ENCODE measurements at places on chromosomes 6 and 20.

GRCh38 chr6:136723780-136724179, 68.5 kb downstream of the MAP3K5 start:
- DNase-seq, result peak; percentile 59

DNA sequence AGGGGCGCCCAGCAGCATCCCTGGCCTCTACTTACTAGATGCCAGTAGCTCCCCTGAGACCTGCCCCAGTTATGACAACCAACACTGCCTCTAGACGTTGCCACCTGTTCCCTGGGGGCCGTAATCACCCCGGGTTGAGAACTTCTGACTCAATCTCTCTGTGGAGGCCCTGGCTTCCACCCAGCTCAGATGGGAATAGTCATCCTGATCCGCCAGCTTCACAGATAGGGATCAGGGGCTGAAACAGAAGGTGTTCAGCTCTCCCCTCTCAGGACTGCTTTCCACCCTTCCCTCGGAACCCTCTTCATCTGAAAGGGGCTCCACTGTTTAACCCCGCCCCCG, 3.3 kb downstream of the CAPN11 start:
- no peak for DNase-seq

DNA sequence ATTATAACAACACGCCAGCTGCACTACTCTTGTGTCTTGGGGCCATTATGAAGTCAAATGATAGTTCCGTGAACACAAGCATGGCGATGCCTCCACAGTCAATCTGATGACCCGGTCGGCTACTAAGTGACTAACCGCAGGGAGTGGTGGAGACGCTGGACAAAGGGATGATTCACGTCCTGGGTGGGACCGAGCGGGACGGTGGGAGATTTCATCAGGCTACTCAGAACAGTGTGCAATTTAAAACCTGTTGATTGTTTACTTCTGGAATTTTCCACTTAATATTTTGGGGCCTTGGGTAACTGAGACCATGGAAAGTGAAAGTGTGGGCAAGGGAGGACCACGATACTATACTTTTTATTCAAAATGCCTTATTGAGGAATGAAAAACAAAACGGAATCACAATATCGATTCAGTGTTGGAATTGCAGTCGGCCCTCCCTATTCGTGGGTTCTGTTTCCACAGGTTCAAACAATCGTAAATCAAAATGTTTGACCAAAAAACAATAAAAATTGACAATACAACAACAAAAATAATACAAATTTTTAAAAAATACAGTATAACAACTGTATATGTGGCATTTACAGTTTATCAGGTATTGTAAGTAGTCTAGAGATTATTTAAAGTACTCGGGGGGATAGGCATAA, 66.5 kb downstream of the MYLK4 start:
- DNase-seq, result no peak

- no peak for DNase-seq
Measured at GRCh38 chr6:10014557-10014956, 400.3 kb downstream of the TFAP2A start.

DNA sequence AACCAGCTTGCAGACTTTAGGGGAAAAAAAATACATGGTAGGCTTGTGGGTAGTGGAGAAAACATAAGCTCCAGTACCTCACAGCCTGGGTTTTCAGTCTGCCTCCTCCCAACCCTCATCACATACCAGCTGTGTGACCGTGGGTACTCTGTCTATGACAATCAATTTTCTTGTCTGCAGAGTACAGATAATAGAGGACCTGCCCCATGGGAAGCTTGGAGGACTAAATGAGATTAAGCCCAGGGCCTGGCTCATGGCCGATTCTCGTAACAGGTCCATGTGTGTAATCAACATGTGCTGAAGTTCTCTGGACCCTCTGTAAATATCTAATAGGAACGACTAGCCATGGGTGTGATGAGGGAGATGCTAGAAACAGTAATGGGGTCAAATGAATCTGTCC, 34.0 kb downstream of the NT5E start:
- DNase-seq, result no peak

DNA sequence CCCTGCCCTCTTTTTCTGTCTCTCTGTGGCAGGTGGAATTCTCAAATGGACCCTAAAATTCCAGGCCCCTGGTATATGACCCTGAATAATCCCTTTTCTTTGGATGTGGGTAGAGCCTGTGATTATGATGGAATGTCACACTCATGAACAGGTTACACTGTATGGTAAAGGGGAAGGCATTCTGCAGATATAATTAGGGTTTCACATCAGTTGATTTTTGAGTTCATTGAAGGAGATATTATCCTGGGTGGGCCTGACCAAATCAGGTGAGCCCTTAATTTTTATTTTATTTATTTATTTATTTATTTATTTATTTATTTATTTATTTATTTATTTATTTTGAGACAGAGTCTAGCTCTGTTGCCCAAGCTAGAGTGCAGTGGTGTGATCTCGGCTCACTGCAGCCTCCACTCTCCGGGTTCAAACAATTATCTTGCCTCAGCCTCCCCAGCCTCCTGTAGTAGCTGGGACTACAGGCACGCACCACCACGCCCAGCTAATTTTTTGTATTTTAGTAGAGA, 13.7 kb upstream of the STMND1 start:
- no peak for DNase-seq

DNA sequence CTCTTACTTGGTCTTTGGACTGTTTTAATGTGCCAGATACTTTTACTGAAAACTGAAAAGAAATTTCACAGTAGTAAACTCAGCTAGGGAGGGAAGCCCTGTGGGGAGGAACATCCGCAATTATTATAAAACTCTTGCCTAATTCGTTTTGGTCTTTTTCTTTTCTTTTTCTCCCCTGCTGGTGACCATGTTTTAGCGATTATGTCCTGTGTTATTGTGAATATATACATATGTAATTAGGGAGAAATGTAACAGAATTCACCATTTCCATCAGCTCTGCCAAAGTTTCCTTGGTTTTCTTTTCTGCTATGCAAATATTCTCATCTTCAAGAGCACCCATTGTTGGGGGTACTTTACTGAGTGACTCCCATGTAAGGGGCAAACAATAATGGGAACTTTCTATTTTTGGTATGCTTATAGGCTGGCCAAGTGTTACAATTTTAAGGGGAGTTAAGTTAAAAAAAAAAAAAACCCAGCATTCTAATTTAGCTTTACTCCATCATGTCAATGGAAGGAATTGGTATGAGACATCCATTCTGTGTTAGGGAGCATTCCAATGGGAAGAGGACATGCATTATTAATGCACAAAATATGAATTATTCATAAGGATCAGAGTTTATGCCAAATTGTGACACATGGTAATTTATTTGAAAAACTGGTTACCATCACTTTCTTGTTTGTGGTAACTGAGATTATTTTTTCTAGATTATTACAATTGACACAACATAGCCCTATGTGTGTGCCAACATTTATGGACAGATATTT, 2.0 kb downstream of the DOK5 start:
- DNase-seq, result no peak

DNA sequence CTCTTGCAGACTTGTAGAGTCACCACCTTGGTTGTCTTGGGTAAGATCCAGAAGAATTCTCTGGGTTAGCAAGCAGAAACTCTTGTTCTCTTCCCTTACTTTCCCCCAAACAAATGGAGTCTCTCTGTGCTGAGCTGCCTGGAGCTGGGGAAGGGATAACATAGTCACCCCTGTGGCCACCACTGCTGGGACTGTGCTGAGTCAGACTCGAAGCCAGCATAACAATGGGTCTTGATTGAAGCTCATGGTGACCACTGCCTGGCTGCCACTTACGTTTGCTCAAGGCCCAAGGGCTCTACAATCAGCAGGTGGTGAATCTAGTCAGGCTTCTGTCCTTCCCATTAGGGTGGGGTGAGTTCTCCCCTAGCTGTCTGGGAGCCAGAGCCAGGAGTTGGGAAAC, 15.4 kb upstream of the ERVFRD-1 start:
- no peak for DNase-seq

DNA sequence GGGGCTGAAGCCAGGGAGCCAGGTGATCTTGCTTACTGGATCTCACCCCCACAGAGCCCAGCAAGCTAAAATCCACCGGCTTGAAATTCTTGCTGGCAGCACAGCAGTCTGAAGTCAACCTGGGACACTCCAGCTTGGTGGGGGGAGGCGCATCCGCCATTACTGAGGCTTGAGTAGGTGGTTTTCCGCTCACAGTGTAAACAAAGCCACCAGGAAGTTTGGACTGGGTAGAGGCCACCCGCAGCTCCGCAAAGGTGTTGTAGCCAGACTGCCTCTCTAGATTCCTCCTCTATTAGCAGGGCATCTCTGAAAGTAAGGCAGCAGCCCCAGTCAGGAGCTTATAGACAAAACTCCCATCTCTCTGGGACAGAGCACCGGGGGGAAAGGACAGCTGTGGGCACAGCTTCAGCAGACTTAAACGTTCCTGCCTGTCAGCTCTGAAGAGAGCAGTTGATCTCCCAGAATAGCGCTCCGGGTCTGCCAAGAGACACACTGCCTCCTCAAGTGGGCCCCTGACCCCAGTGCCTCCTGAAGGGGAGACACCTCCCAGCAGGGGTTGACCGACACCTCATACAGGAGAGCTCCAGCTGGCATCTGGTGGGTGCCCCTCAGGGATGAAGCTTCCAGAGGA, 206.3 kb upstream of the KHDRBS2 start:
- no peak for DNase-seq

DNA sequence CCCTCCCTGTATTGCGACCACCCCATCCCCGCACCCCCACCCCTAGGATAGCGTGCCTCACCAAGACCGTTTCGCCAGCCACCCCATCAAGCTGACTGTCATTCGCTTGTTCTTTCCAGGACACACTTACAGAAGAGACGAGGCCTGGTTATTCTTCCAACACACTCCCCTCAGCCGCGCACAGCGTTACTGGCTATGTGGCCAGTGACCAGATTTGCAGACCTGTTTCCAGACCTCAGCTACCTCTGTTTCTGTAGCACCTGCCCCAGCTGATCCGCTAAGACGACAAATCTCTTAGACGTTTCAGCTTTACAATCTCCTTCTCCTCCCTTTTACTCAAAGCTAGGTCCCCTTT, 26.1 kb downstream of the HLA-F start:
- no peak for DNase-seq

DNA sequence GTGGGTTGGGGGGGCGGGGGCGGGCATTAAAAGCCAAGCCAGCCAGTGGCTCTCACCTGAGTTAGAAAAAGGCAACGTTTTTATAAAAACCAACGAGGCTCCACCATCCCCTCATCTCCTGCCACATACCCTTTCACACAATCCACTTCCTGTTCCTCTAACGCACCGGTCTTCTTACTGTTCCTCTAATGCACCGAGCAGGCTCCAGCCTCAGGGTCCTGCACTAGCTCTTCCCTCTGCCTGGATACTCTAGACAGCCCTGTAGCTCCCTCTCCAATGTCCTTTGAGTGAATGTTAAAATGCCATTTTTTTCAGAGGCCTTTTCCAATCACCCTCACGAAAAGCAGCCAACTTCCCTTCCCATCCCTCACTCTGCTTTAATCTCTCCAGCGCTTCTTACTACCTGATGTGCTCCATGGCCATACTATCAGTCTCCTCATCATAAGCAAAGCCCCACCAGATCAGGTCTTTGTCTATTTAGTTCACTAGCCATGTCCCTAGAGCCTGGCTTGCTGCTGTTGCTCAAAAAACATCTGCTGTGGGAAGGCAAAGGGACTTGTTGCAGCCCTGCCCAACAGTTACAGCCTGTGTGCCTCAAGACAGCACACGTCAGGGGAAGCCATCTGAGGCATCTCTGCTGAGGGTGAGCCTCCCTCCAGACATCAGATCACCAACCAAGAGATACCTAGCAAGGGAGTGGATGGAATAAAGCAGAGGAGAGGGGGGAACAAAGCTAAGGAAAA, 3.9 kb downstream of the FKBP1A start:
- peak; percentile 41 for DNase-seq

DNA sequence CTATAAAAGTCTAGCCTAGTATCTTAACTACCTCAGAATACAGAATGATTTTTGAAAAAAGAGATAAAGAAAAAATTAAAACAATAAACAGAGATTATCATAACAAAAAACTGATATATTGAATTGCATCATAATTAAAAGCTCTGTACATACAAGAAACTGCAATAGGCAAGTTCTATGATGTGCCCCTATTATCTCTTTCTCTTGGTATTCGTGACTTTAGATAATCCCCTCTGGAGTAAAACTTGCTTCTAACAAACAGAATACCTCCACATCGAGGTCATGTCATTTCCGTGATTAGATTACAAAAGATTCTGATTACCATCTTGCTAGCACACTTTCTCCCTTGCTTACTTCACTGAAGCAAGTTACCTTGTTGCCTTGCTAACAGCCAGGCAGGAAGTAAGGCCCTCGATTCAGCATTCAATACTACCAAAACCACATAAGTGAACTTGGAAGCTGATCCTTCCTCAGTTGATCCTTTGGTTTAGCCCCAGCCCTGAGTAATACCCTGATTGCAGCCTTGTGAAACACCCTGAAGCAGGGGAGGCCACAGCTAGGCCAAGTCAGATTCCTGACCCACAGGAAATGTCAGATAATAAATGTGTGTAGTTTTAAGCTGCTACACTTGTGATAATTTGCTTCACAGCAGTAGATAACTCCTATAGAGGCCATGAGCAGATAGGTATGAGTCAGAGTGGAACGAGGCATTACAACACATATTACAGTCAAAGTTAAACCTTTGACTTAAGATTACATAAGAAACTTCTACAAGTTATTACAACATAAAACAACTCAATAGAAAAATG, 53.7 kb upstream of the TMX4 start:
- peak; percentile 1 for DNase-seq

Data from activated CD4-positive, alpha-beta T cell treated with anti-CD3 and anti-CD28 coated beads, Interleukin-2, amount 50 U/mL, for 16 hours (primary cell).